ENCODE measurements at places on chromosomes 1 and 21.

DNA sequence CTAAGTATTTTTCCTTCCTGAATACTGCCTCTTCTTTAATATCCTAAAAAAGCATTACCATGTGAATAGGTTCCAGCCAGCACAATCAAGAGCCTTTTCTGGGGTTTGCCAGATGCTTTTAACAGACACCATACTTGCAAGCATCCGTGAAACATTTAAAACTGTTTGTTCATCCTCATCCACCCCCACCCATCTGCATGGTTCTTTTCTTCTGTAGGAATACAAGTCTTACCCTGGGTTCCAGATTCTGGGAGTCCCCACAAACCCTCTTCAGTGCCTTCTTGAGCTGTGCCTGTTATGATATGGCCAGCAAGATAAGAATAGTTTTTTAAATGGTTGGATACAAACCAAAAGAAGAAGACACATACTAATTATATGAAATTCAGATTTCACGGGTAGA is 354.9 kb upstream of the PLXNA2 start:
- DNase-seq: no peak

DNA sequence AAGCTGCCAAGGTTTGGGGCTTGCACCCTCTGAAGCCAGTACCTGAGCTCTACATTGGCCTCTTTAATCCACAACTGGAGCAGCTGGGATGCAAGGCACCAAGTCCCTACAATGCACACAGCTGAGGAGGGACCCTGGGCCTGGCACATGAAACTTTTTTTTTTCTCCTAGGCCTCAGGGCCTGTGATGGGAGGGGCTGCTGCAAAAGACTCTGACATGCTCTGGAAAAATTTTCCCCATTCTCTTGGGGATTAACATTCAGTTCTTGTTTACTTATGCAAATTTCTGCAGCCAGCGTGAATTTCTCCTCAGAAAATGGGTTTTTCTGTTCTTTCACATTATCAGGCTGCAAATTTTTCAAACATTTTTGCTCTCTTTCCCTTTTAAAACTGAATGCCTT is 1072.2 kb downstream of the BRINP3 start:
- DNase-seq: peak; percentile 18

GRCh38 chr1:20261095-20261494 is 29.6 kb upstream of the VWA5B1 start:
- no peak for DNase-seq

DNA sequence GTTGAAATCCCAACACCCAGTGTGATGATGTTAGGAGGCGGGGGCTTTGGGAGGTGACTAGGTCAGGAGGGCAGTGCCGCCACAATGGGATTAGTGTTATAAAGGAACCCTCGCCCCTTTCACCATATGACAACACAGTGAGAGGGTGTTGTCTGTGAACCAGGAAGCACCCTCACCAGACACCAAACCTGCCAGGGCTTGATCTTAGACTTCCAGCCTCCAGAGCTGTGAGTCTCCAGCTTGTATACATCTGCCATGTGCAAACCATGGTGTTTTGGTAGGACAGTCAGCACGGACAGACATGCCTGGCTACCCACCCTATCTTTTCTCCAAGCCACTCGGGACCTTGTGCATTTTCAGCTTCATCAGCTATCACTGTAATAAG is 4.0 kb downstream of the TRIM11 start:
- no peak for DNase-seq

- no peak for DNase-seq
These were observed 5.2 kb downstream of the AMPD1 start for GRCh38 chr1:114690148-114690547.

DNA sequence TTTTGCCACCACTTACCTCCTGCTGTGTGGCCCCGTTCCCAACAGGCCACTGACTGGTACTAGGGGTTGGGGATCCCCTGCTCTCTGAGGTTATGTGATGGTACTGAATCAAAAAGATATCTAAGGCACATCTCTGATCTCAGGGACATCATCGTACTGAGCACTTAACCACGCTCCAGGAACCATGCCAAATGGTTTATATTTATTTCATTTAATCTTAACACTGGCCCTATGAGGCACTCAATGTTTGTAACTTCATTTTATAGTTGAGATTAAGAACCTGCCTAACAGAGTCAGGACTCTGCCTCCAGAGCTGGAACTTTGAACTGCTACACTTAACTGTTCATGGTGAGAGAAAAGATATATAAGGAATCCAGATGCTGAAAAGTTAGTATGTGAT is 98.0 kb upstream of the HP1BP3 start:
- no peak for DNase-seq

GRCh38 chr1:30953685-30954084 is 45.1 kb upstream of the SDC3 start:
- no peak for DNase-seq

- DNase-seq: no peak
These were observed 12.4 kb downstream of the OXCT2 start for GRCh38 chr1:39758556-39759435.

DNA sequence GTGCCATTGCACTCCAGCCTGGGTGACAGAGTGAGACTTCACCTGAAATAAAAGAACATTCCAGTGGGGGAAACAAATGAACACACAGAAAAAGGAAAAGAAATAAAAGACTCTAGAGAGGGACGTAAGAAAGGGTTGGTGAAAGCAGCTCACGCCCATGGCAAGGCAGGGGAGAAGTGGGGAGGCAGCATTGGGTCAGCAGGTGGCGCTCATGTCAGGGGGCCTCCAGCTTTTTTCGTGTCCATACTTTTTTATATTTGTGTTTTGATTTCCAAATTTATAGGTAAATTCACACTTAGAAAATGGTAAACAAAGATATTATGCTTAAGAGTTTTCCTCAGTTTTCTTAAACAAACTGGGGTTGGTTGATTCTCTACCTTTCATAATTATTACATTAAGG is 45.5 kb downstream of the VPS13D start:
- DNase-seq: peak; percentile 13

GRCh38 chr1:163213626-163214025 is 10.9 kb upstream of the RGS5 start:
- no peak for DNase-seq

DNA sequence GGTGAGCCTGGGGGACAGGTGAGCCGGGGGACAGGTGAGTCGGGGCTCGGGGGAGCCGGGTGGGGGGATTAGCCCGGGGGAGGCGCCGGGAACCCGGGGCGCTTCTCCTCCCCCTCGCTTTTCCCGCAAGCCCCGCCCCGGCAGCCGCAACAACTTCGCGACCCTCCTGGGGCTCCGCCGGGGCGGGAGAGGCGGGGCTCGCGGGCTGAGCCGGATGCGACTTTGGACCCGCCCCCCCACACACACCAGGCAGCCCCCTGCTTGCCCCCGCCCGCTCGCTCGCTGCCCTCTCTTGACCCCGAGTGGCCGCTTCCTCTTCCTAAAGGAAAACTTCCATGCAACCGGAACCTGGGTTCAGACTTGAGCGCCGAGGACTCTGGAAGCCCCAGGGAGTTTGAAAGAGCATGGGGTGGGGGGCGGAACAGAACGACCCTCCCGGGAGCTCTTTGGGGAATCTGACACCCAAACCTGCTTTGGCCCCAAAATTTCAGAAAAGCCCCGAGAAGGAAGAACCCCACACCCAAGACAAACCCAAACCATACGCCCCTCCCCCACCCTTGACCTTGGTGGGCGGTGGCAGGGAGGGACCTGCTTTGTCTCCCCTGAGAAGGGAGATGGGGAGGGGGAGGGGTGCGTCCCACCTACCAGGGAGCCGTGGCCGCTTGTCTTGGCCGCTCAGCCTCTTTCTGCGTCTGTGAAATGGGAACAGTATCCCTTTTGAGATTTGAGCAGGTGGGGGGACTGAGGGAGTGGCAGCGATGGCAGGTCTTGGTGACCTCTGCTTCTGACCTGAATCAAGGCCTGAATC is 550 bp downstream of the ARHGEF16 start:
- no peak for DNase-seq

DNA sequence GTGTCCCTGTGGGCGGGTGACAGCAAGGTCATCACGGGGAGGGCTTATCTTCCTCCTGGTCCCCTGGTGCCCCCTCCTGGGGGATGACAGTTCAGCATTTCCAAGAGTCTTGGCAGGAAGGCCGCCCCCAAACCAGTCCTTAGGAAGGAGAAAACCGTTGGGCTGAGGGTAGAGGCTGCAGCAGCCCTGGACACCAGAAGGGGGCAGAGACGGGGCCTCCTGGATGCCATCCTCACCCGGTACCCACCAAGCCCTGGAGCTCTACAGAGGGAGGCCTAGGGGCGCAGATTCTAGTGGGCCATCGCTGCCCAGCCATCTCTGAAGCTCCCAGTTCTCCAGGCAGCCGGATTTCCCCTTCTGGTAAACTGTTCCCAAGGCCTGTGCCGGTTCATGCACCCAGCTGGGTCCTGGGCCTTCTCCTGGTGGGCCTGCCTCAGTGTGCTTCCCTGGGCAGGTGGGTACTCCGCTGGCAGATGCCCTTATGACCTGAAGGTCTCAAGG is 14.8 kb upstream of the ZNF669 start:
- DNase-seq: peak; percentile 8

DNA sequence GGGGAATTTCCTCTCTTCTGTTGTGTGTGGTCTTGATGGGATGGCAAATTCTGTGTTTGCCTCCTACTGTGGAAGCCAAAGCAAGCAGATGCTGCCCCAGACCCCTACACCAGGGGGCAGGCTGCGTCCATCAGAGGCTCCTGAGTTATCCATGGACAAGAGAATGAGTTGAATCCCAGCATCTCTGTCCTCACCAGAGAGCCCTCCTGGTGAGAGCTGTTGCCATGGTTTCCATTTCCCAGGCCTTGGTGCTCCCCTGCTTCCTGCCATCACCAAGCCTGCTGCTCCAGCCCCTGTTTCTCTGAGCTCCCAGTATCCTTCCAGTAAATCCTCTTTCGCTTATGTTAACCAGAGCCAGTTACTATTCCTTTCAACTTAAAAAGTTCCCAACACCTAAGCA is 20.4 kb upstream of the GNG12 start:
- DNase-seq: peak; percentile 90

DNA sequence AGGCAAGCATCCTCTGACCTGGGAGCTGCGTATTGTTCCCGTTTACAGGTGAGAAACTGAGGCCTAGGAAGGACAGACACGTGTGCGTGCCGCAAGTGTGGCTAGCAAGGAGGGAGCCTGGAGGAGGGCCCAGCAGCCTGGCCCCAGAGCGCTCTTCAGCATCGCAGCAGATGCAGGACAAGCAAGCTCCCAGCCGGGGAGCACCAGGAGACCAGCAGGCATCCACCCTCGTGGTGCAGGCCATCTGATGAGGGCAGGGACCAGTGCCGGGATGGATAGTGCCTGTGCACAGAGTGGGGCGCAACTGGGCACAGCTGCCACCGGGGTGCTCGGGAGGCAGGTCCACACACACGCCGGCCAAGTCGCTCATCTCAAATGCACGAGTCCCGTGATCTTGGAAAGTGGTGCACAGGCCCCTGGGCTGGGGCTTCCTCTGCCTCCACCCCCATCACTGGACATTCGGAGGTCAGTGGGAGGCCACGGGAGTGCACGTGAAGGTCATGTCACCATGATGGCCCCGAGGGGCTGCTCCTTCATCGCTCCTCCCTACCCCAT is 55.1 kb downstream of the COL18A1 start:
- DNase-seq: no peak

DNA sequence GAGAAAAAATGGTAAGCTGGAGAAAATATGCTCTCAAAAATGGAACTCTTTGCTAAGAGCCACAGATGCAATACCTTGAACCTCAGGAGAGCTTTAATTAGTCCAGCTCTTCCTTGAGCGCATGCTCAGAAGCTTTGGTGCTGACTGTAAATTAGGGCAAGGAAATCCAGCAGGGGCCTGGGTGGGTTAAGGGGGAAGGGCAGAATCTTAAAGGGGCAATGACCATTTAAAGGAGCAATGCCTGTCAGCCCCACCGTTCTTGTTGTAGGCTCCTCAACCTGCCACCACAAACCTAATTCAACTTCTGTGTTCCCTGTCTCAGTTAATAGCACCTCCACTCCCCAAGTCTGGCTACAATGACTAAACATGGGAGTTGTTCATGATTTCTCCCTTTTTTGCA is 6.8 kb upstream of the SLC22A15 start:
- no peak for DNase-seq

- peak; percentile 12 for DNase-seq
These were observed 130.7 kb downstream of the COQ8A start for GRCh38 chr1:227070638-227071285.

- no peak for DNase-seq
These were observed 64.8 kb downstream of the SYF2 start for GRCh38 chr1:25167269-25168192.

DNA sequence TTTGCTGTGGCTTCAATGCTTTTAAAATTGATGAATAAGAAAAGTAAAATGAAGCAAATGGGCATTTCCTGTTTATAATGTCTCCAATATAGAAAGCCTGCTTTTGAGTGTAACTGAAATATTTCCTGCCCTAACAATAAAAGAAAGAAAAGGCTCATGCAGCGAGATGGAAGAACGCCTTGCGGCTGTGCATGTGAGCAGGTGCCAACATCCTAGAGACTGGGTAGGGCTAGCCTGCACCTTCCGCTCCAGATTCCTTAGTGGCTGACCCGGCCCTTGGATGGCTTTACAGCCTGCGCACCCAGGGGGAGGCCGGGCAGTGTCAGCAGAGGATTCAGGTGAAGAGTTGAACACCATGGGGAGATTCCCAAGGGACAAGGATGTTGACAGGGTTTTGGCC is 21.8 kb downstream of the CNIH3 start:
- DNase-seq: no peak

- DNase-seq: peak; percentile 26
These were observed 862.8 kb downstream of the KCNT2 start for GRCh38 chr1:195745189-195746010.
